Stimulated activated CD4-positive, alpha-beta T cell treated with anti-CD3 and anti-CD28 coated beads, Interleukin-4, amount 100 ng/mL, for 4 hours (primary cell): ENCODE measurements at places on chromosomes 12 and 14.

- no peak for DNase-seq
Measured at GRCh38 chr12:84313323-84313675, 599.3 kb downstream of the SLC6A15 start.

GRCh38 chr14:62144863-62145262 is 382.6 kb downstream of the SNAPC1 start:
- no peak for DNase-seq

DNA sequence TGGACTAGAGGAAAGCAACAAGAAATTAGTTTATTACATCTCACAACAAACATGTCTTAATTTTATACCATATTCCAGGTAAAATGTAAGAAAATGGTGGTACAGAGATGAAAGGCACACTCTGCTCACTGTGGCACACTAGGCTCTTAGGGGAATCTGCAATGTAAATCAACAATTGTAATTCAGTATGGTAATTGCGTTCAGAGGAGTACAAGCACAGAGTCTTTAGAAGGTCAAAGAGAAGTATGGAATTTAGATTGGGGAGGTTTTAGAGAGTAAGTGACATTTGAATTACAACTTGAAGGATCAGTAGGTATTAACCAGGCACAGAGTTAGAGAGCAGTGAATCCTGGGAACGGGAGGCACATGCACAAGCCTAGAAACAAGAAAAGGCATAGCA is 694.0 kb upstream of the USP15 start:
- no peak for DNase-seq

- no peak for DNase-seq
Measured at GRCh38 chr12:52524241-52524897, 4.2 kb upstream of the KRT5 start.

DNA sequence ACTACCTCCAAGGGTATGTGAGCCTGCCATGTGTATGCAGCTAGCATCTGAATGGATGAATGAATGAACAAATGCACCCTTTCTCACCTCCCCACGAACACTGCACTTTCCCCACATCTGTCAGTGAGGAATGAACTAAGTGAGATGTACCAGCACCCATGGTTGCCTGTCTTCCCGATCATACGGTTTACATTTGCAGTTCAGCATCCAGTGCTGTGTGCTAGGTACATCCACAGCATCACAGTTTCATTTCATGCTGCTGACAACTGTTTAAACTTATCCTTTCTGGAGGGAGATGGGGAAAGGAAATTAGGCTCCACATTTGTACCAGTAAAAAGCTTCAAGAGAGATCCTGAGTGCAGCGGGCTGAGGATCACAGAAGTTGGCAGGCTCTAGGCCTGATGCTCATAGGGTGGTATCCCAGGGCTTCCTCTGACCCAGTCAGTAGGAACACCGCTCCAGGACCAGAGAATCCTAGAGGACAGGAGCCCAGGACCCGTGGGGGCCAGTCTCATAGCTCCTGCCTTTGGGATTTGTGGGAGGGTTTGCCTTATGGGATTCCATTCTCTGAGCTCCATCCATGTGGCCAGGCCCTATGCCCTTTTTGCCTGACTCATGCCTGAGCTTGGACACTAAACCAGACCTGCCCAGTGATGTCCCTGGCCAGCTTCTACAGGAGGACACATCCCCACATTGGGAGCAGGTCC is 294.5 kb downstream of the CACNA1C start:
- no peak for DNase-seq

- DNase-seq = no peak
Measured at GRCh38 chr14:104135121-104135903, 3.1 kb upstream of the KIF26A start.

GRCh38 chr12:34400411-34400881 is 378.1 kb downstream of the ALG10 start:
- no peak for DNase-seq

DNA sequence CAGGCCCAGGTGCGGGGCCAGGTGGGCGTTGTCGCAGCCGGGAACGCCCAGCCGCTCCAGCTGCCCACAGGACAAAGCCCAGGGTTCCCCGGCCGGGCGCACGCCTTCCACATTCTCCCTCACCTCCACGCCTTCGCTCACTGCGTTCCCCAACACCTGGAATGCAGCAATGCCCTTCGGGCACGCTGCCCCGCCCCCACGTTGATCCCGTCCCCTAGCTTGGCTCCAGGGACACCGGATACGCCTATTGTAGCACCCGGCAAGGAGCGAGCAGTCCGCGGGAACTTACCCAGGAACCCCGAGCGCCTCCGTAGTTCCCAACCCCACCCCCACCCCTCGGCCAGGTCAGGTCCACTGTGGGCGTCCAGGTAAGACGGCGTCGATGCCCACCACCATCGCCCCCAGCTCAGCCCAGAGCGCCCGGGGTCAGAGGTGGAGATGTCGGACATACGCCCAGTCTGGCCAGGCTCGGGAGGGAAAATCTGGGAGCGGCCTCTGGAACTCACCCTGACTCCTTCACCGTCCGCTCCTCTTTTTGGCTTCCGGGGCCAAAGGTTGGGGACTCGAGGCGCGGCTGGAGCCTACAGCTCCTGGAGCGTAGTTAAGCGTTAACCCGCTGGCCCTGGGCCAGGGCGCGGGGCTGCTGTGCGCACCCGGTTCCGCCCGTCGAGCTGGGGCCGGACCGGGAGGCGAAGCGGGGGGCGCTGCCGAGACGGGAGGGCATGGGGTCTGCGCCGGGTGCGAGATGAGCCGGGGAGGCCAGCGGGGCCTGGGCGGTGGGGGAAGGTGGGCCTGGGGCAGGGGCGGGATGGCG is 594 bp upstream of the CEP170B start:
- no peak for DNase-seq

DNA sequence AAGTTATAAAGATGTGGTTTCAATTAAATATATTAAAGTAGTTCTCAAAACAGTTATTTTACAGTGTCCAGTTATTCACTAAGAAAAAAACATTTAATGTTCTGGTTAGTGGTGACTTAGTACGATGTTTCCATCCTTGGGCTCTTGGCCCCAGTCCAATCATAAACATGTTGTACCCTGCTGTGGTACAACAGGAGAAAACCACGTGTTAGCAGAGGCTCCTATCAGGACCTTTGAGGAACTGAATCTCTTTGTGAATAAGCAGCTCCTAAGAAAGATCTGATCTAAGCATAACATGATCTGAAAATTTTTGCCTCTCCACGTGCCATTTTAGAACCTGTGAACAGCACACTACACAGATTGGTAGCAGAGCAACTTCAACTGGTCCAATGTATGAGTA is 234.0 kb downstream of the SYT1 start:
- DNase-seq = no peak

GRCh38 chr12:46959502-46959901 is 119.9 kb upstream of the PCED1B start:
- DNase-seq = no peak

DNA sequence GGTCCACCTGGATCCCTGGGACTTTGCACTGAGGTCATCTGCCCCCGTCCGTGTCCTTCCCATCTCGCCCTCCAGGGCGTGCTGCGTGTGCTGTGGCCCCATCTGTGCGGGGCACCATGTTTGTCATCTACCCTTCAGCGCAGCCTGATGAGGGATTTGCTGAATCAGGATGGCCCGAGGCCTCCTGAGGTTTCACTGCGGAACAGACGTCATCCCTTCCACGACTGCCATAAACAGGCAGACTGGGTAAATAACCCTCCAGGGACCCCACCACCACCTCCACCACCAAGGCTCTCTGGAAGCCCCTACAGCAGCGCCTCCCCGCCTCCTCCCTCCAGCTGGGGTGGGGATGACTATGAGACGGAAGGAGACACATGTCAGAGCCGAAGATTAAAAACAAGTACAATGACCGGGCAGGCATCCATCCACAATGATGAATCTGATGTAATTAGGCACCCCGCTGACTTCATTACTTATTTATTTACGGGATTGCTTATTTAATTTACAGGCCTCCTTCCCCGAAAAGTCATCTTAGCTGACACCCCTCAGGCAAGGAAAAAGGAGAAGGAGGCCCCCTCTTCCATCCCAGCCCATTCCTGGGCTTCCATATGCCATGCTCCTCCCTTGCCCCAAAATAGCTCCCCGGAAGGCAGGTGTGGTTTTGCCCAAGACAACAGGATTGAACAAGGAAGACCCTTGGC is 39.4 kb downstream of the NCOR2 start:
- DNase-seq = no peak

DNA sequence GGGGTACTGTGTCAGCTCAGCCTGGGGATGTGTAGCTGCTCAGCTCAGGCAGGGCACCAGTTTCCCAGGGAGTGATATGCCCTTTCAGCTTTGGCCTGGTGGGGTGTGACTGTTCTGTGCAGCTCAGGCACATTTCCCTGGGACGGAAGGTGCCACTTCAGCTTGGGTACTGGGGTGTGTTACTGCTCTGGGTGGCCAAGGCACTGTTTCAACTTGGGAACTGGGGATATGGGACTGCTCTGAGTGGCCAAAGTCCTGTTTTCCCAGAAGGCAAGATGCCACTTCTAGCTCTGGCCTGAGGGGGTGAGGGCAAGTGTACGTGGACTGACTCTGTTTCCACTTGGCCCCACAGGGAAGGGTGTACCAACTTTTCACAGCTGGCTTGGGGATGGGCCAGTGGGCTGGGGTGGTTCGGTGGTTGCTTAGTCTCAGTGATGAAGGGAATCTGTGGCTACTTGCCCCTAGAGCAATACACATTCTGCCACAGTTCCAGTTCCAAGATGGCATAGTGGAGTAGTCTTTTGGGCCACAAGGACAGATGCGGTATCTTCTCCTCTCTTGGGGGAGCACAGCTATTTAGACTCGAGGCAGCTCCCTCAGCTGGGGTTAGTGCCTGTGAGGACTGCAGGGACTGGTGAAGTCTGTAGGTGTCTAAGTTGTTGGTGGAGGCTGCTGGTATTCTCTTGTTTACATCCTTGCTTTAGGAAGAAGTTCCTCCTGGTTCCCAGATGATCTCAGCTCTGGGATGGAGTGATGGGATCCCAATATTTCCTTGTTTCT is 26.4 kb downstream of the TBC1D15 start:
- DNase-seq = no peak
